ENCODE measurements at places on chromosomes 1 and 21. TPM values are rescaled to one million over a fixed set of nuclear protein-coding genes. Genes with fewer than 3 reads are reported as not detected.
A peak's percentile ranks its signal among the peaks of the same experiment; 100 is the strongest.

DNA sequence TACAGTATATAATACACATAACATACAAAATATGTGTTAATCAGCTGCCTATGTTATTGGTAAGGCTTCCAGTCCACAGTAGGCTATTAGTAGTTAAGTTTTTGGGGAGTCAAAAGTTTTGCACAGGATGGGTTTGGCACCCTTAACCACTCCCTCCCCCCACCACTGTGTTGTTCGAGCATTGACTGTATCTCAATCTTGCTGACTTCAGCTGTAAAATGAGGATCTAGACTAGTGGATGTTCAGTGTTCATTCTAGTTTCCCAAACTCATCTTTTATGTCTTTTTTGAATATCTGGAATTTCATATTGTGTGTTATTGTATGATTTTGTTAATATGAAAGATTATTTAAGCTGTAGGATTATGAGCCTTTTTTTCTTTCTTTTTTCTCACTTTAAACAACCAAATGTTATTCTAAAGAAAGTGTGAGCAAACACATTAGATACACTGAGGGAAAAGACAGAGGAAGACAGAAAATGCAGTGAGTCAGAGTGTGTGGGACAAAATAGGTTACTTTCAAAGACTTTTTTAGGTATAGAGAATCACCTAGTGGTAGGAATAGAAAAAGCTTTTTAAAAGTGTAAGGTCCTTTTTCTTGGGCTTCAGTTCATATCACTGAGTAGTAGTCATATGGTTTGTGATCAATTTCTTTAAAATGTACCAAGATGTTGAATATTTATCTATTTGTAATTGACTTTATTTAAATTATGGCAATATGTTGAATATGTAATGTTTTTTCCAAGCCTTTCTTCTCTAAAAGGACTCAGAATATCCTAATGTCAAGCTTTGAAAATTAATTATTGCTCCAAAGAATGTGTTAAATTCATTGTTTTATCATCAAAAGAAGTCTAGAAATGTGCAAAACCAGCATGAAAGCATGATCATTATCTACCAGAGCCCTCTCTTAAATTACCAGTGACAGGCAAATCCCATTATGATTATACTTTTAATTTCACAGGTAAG lies 17.9 kb upstream of the CENPF start:
- peak; percentile 77 for DNase-seq

- no peak for DNase-seq
Measured at GRCh38 chr21:15687208-15687607, 42.6 kb upstream of the USP25 start.

- no peak for DNase-seq
Measured at GRCh38 chr21:44696572-44696971, 400 bp upstream of the KRTAP10-12 start.

- DNase-seq = no peak
Measured at GRCh38 chr1:30684881-30685795, 38.2 kb downstream of the MATN1 start.

DNA sequence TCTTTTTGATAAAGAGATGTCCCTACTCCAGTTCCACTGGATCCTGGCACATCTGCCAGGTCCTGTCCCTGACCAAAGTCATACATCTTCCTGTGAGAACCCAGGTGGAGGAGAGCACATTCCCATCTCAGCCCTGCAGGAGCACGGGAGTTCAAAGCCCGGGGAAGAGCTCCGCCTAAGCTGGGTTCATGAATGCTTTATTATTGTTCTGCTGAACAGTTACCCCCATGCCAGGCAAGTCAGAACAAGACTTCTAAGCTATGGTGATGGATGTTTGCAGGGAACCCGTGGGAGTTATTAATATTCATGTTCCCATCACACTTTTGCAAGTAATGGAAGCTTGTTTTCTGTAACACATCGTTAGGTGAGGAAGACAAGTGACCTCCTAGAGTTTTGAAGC lies 62.9 kb downstream of the SEC16B start:
- no peak for DNase-seq

The AMPD1 gene
- polyA plus RNA-seq = not detected

GRCh38 chr1:28578696-28579218 lies 13.3 kb upstream of the RAB42 start:
- DNase-seq = no peak

DNA sequence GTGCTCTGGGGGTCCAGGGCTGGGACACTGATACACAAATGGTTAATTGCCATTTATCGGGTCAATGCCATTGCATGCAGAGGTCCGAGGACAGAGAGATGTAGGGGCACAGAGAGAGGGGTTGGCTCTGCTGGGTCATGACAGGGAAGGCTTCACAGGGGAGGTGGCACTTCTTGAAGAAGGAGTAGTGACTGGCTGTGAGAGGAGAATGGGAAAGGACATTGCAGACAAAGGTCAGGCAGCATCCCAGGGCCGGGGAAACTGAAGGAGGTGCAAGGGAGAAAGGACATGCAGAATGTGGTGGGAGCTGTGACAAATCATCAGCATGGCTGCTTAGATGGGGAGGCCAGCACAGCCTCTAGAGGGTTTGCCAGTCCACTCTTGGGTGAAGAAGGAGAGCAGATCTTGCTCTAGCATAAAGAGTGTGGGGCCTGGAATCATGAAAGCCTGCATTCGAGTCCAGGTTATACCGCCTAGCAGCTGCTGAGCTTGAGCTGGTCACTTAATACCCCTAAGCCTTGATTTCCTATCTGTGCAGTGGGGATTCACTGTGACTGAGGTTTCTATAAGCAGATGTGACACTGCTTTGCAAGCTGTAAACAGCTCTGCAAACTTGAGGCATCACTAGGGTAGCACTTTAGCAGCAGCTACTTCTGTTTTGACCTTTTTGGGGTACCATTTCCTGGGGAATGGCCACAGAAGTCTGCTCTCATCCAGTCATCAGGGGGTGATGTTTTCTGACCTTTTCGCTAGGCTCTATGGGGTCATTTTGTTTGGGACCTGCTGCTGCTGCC lies 59.2 kb upstream of the EPS8L3 start:
- DNase-seq = no peak

DNA sequence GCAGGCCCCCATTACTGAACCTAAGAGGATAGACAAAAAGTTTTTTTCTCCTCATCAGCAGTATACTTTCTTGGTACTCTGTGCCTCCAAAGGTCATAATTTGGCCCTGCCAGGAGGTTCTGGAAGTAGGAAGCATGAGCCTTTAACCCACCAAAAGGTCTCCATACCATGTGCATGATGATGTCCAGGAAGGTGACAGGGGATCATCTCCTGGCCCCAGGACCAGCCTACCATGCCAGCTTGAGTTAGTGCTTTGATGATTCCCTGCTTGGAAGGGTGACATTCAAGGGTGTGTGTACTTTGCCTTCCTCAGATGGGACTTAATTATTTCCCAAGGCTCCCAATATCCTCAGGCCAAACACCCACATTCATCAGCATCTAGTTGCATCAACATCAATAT lies 6.3 kb upstream of the SPRR1A start:
- DNase-seq = no peak

The PFKL gene
- polyA plus RNA-seq = 157 TPM

- no peak for DNase-seq
Measured at GRCh38 chr1:15727424-15727823, 8.6 kb upstream of the SLC25A34 start.

DNA sequence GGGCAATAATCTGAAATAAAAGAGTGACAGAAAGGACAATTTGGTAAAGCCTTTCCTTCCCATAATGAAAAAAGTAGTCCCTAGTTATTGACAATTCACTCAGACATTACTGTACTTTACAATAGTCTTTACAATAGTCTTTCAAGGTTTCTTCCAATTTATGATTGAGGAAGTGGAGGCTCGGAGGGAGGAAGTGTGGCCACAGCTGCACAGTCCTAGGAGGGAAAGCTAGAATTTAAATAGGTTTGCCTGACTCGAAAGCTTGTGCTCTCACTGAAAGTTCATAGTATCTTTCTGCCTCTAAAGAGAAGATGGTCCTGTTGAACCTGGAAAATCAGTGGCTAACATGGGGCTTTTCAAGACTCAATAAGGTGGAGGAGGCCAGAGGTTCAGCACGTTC lies 203.2 kb downstream of the SDCCAG8 start:
- DNase-seq = peak; percentile 9

DNA sequence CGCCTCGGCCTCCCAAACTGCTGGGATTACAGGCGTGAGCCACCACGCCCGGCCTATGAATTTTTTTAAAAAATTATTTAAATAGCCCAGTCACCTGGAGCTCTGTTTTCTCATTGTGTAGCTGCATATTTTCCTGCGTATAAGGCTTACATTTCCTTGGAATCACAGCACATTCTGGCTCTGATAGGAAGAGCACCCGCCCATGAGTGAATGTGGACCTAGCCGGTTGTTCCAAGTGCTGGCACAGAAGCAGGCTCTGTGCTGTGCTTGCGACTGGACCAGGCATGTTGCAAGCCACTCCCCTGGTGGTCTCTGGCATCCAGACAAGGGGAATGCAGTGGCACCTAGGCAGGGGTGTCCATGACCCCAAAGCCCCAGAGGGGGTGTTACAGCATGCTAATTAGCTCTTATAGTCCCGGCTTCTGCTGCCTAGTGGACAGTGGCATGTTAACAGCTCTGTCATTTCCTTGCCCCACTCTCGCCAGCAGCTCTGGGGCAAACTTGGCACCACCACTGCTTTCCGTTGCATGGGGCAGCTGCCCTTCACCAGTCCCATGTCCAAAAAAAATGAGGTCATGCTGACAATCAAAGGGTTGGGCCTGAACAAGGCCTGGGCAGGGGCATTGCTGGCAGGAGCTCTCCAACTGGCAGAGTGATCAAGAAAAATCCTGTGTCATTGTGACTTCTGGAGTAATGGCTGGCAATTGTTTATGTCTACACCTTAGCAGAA lies 5.2 kb upstream of the VTCN1 start:
- no peak for DNase-seq

DNA sequence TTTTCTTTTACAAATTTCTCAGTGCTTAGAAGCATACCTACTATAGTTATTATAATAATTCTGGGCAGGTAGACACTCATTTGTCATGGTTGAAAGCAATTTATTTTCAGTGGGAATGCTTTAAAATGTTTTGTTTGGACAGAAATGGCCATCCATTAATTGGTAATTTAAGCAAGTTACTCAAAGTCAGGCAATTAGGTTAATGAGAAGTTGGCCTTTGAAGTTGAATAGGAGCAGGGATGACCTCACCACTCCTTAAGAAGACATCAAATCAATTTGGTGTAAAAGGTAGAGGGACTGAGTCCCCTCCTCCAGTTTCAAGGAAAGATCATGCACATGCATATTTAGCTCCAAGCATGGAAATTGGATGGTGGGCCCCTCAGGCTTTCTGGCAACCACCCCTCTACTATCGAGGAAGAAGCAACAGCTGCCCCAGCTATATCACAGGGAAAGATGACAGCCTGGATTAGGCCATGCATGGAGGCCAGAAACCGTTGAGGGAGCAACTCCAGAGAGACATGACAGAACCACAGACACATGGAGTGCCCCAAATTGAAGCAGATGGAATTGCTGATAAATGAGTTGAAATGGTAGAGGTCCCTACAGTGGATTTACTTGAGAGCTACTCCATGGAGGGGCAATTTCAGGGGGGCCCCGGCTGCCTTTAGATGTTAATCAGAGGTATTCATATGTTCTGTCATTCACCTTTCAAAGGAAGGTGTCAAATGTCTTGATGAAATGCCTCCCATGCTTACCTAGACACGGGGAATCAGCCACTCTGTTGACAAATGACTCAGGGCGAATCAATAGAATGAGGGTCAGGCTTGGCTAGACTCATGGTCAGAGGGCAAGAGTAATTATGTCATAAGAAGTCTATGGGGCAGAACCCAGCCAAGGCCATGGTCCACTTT lies 26.7 kb downstream of the HLX start:
- DNase-seq = no peak

GRCh38 chr1:218439541-218440295 lies 94.6 kb downstream of the TGFB2 start:
- no peak for DNase-seq

DNA sequence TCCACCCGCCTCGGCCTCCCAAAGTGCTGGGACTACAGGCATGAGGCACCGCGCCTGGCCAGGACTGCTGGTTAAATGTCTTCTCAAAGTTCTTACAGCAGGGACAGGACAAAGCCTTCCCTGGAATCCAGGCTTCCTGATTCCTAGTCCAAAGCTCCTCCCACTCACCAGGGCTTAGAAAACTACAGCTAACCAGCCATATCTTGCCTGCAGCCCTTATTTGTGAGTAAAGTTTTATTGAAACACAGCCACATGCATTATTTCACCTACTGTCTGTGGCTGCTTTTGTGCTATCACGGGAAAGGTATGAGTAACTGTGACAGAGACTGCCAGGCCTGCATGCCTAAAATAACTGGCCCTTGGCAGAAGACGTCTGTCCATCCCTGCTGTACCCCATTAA lies 24.4 kb downstream of the TMCO4 start:
- no peak for DNase-seq

The MFAP2 gene
- polyA plus RNA-seq = 138 TPM

DNA sequence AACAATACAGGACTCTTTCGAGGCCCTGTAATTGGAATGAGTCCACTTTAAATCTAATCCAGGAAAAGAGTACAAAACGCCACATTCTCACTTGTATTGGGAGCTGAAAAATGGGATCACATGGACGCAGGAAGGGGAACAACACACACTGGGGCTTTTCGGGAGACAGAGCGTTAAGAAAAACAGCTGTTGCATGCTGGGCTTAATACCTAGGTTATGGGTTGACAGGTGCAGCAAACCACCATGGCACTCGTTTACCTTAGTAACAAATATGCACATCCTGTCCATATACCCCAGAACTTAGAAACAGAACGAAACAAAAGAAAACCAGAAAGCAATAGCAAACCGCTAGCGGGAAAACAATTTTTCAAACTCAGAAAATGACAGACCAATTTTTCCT lies 1532.7 kb upstream of the TPTE start:
- no peak for DNase-seq

The VANGL2 gene
- polyA plus RNA-seq = not detected

GRCh38 chr1:209741193-209741592 lies 14.7 kb upstream of the TRAF3IP3 start:
- no peak for DNase-seq

- no peak for DNase-seq
Measured at GRCh38 chr1:105399716-105400115, 1650.0 kb downstream of the AMY1C start.

The VASH2 gene
- polyA plus RNA-seq = 0.30 TPM
